B cell (primary cell): ENCODE measurements at places on chromosomes 5 and 9.

GRCh38 chr5:36596247-36596646 lies 10.2 kb upstream of the SLC1A3 start:
- no peaks in the 10 kb centered on the region for H3K4me1 ChIP-seq
- no peak for DNase-seq
- H3K27ac ChIP-seq: no peak overlapping the region

DNA sequence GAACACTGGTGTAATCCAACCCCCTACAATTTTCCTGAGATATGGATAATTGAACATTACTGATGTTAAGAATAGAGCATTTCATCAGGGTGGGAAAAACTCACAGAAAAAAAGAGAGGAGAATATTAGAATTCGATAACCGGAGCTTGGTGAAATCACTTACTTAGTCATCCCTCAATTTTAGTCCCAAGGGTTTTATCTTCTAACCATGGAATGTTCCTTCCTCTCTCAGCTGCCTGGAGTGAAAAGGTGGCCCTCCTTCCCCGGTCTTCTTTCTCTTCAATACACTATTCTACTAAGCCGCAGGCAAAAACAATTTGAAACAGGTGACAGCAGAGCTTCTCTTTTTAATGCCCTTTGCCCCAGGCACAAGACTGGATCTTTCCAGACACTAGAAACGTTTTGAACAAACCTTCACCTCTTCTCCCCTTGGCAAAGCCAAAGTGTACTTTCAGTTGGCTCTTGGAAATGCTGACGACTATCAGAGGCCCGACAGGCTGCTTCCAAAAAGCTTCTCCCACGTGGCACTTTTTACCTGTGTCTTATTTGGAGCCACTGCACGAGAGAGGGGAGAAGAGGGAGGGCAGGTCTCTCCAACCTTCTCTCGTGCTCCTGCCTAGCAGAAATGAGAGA lies 543.9 kb downstream of the TLE1 start:
- no peaks in the 10 kb centered on the region for H3K27me3 ChIP-seq
- no peak overlapping the region for H3K4me3 ChIP-seq
- H3K4me1 ChIP-seq: no peaks in the 10 kb centered on the region
- no peak for DNase-seq

DNA sequence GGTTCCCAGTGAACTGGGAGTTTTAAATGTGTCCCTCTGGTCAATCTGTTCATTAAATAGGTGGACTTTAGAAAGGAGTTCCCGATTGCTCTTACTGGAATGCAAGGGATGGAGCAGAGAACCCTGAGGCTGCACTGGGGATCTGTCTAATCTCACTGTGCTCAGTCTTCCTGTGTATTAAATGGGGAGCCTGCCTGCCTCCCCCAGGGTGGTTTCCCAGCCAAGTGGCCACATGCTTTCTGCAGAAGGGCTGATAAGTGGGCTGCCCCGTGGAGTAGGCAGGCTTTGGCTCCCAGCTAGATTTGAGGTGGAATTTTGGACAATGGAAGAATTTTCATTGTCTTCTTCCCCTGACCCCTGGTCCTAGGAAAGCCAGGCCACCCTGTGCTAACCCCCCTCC lies 14.0 kb upstream of the PHYHD1 start:
- H3K36me3 ChIP-seq: peaks cover 34% of the 10 kb centered on the region
- no peak overlapping the region for H3K27ac ChIP-seq
- H3K4me3 ChIP-seq: no peak overlapping the region

- no peak for DNase-seq
- no peaks in the 10 kb centered on the region for H3K36me3 ChIP-seq
- no peaks in the 10 kb centered on the region for H3K27me3 ChIP-seq
- no peak overlapping the region for H3K27ac ChIP-seq
- no peaks in the 10 kb centered on the region for H3K4me1 ChIP-seq
These were observed 15.8 kb upstream of the PSAT1 start for GRCh38 chr9:78280982-78281668.

DNA sequence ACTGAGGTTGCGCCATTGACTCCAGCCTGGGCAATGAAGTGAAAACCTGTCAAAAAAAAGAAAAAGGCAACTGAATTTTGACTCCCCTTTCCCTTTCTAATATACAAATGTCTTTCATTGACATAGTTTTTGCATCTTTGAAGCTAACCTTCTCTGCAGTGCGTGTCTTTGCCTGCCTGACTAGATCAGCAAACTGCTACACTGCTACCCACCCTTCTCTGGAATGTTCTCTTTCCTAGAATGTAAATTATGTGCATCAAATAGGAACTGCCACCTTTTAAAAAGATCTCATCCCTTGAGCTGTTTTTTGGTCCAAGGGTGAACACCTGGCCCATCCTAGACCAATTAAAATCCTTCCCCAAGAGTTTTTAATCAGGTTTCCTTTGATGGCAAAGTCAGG lies 127.6 kb downstream of the SLC28A3 start:
- H3K36me3 ChIP-seq: no peaks in the 10 kb centered on the region
- no peak for DNase-seq
- no peak overlapping the region for H3K4me3 ChIP-seq
- H3K27me3 ChIP-seq: no peaks in the 10 kb centered on the region
- no peaks in the 10 kb centered on the region for H3K4me1 ChIP-seq
